ENCODE measurements at places on chromosomes 13 and 19.

GRCh38 chr19:13085666-13086065 lies 17.0 kb downstream of the LYL1 start:
- no peak for DNase-seq

- peak; percentile 62 for DNase-seq
These were observed 672 bp upstream of the IRF2BP1 start for GRCh38 chr19:45886427-45887199.

GRCh38 chr19:49387936-49388372 lies at the start of gene KASH5:
Gene KASH5, plus strand, starts transcription at chr19:49388249. Its CDS starts 2,635 bp downstream, at chr19:49390884.
- DNase-seq: peak; percentile 78

DNA sequence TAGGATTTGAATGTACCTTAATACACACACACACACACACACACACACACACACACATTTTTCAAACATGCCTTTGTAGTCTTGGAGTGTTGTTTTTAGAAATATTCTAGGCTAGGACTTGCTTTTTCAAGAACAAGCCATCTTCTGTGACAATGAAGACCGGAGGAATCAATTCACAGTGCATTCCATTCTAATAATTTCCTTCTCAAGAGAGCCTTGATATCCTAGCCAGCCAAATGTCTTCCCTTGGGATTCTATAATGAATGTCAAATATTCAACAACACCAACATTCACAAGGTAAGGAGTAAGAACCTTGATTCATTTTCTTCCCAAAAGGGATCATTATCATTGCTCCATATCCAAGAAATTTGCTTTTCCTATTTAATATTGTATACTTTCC lies 180.3 kb downstream of the SLITRK1 start:
- no peak for DNase-seq

DNA sequence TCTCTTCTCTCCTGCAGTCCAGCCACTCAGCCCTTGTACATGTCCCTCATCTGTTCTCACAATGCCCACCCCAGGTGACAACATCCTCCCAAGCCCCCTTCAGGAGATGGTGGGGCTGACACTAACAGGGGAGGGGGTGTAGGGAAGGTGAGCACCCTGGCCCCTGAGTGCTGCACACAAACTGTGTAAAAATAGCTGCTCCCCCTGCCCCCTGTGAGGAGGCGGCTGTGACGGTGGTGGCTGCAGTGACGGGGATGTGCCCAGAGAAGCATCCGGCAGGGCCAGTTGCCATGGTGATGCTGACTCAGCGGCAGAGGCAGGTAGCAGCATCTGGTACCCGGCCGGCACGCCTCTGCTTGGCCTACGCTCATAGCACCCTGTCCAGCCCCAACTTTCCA lies 13.0 kb upstream of the JUND start:
- peak; percentile 71 for DNase-seq

GRCh38 chr19:18861235-18861634 lies 29.5 kb downstream of the UPF1 start:
- DNase-seq: no peak

All from activated naive CD4-positive, alpha-beta T cell (primary cell).